ENCODE measurements at places on chromosomes 4 and X.

GRCh38 chr4:23837371-23837770, 52.5 kb downstream of the PPARGC1A start:
- no peak for DNase-seq

- no peak for DNase-seq
These were observed 5.4 kb upstream of the SORBS2 start for GRCh38 chr4:185817403-185817818.

- DNase-seq = no peak
These were observed 280.5 kb downstream of the TLL1 start for GRCh38 chr4:166153548-166153947.

GRCh38 chrX:155666741-155667140, 54.0 kb upstream of the TMLHE start:
- DNase-seq = no peak

DNA sequence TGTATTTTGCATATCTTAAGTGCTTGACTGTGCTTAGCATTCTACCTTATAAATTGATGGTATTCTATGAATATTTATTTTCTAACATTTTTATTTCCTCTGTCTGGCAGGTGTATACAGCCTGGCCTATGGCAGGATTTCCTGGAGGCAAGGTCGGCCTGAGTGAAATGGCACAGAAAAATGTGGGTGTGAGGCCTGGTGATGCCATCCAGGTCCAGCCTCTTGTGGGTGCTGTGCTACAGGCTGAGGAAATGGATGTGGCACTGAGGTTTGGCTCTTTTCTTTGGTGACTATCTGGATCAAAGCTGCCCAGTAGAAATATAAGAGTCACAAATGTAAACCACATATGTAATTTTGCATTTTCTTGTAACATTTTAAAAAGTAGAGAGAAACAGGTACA, 6.5 kb upstream of the NUDT6 start:
- no peak for DNase-seq

GRCh38 chr4:142743121-142743825, 102.8 kb downstream of the INPP4B start:
- no peak for DNase-seq

DNA sequence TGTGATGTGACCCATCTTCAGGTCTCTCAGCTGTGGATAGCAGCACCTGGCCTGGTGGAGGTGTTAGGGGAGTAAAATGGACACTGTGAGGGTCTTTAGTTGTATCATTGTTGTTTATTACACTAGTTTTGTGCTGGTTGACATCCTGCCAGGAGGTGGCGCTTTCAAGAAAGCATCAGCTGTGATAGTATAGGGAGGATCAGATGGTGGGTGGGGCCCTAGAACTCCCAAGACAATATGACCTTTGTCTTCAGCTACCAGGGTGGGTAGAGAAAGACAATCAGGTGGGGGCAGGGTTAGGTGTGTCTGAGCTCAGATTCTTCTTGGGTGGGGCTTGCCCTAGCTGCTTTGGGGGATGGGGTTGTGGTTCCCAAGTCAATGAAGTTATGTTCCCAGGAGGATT, 162.8 kb downstream of the PPP1R2C start:
- no peak for DNase-seq

- no peak for DNase-seq
These were observed 56.5 kb upstream of the PHKA2 start for GRCh38 chrX:19040373-19040772.

DNA sequence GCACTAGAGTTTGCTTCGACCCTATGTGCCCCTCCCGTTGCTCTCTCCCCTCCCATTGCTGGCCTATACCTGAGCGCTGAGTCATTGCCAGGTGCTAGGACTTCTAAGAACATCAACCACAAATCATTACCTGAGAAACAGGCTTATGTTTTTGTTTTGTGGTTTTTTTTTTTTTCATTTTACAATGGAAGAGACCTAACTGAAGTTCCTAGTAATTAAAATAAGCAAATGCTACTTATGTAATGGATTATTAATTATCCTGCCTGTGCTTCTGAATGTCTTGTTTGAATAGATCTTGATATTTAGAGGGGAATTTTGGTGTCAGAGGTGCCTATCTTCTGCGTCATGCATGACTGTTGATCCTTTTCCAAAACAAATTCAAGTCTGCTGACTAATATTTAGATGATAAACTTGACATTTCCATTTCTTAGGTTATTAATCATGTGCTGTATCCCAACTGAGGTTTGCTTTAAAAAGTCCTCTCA, 275.4 kb upstream of the CPEB2 start:
- no peak for DNase-seq

DNA sequence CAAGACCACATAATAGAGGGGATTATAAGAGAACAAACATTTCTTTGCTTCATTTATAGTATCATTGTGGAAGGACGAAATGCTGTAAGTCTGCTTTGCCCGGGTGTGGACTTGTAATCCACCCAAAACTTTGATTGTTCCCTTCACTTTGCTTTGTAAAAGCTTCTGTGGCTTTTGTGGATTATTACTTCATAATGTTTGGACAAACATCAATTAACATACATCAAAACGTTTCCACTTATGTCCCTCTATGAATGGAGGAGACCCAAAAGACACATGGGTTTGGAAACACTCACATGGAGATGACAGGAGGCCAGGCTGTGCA, 415.4 kb downstream of the SPRY1 start:
- DNase-seq = no peak

DNA sequence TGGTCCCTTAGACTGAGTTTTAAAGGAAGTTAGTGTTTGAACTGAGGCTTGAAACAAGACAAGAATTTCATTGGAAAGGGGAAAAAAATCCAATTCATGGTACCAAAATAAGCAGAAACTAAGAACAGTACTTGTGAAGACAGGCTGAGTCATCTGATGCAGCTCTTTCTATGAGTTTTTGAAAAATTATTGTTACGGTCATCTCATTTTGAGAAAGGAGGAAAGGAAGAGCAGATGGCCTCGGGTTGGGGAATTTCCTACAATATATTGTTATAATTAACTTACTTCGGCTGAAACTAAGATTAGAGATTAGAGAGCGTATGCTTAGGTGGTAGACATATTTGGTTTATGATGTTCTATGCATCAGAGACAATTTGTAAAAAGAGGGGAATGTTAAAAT, 2164.8 kb upstream of the AGA start:
- DNase-seq = no peak

GRCh38 chr4:159298502-159298901, 195.6 kb downstream of the RAPGEF2 start:
- DNase-seq = no peak

Measured in stimulated activated CD8-positive, alpha-beta memory T cell treated with anti-CD3 and anti-CD28 coated beads, Interleukin-15, amount 100 ng/mL, for 4 hours (primary cell).